ENCODE measurements at places on chromosomes 11 and 22.

- DNase-seq = no peak
Measured at GRCh38 chr11:78727816-78728215, 153.2 kb upstream of the NARS2 start.

GRCh38 chr11:48093323-48093722 lies 113.0 kb downstream of the PTPRJ start:
- DNase-seq = no peak

- DNase-seq = peak; percentile 31
Measured at GRCh38 chr11:67584881-67585873, 1.6 kb downstream of the GSTP1 start.

- DNase-seq = no peak
Measured at GRCh38 chr22:48711669-48712068, 1116.0 kb downstream of the BRD1 start.

DNA sequence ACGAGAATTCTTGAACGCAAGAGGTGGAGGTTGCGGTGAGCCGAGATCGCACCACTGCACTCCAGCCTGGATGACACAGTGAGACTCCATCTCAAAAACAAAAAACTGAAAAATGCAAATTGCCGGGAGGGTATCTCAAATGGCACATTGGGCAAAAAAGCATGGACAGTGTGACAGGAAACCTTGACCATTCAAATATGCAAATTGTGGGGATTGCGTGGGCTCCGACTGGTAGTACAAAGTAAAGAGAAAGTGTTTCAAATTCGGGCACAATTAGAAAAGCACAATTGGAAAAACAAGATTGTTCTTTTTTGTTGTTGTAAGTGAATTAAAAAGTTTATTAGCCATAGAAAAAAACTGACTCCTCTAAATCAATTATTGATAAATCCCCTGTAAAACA lies 56.7 kb upstream of the NUP160 start:
- DNase-seq = no peak

DNA sequence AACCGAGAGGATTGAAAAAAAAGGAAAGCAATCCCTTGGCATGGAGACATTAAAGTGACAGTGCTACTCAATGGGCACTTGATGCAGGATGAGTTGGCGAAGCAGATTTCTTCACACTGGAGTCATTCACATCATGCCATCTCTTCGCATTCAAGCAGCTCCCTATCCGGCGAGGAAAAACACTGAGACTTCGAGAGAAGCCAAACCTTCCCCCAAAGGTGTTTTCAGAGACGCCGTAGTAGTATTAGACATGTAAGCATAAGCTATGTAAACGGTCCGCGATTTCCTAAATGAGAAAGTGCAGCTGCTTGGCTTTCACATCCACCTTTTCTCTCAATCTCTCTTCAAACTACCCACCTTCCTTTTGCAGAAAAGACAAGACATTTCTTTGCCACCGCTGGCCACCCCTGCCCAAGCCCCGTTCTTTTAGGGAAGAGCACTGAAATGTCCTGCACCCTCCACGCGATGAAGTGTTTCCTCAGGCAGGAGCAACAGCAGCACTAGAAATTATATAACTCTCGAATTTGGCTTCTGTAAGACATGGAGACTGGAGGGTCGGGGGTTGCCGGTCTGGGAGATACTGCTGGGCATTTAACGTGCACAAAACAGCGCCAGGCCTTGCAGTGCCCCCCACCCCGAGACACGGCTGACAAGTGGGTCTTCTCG lies at the start of gene DLG2:
Gene DLG2, minus strand, starts transcription at position 13 of the 666 bp plus-strand sequence.
- DNase-seq = no peak

DNA sequence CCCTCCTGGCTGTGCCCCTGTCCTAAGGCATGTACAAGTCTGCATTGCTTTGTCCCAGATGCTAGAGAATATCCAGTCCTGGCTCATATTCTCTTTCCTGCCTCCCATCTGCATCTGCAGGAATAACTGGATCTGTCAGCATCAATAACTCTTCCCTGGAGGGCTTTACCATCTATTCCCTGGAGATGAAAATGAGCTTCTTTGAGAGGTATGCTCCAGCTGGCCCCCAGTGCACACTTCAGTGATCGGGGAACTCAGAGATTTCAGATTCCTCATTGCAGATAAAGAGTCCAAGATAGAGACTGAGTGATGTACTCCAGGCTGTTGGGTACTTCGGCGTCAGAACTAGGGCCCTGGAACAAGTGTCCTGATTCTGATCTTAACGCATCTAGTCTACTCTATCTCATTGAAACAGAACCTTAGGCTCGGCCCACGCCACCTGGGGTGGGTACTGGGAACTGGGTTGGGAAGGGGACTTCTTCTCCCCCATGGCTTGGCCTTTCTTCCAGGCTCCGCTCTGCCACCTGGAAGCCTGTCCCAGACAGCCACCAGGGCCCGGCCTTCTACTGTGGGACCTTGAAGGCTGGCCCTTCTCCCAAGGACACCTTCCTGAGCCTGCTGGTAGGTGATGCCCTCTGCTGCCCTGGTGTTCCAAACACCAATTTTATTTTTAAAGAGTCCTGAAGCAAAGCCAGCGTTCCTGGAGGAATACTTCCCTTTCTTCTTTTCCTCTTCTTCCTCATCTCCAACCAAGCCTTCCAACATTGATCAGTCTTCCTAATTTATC lies 17.8 kb upstream of the GLB1L2 start:
- no peak for DNase-seq

DNA sequence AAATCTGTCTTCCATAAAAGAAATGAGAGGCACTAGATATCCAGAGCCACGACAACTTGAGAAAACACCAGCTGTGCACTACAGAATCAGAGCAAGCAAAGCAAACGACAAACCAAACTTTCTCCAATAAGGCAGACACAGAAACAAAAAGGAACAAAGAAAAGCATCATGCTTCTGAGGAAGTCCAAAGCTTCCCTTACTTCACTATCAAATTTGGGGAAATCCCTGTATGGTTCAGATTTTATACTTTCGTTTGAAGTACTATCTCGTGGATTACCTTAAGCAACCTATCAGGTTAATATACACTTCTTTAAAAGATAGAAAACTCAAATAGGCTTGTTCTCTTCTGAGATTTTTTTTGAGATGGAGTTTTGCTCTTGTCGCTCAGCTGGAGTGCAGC lies 27.7 kb downstream of the ALG9 start:
- no peak for DNase-seq

GRCh38 chr22:22887621-22888503 lies at the start of gene IGLL5:
Gene IGLL5 (plus strand): TSS chr22:22887816. CDS start chr22:22888054, 238 bp downstream.
- no peak for DNase-seq

GRCh38 chr11:34916015-34916842 lies at the start of the genes APIP and PDHX:
Gene APIP (minus strand): TSS chr11:34916379. CDS start chr11:34916284, 95 bp downstream.
Gene PDHX (plus strand): TSS chr11:34916618. CDS start chr11:34916656, 38 bp downstream.
- peak; percentile 95 for DNase-seq

GRCh38 chr11:35347921-35348331 lies 71.4 kb downstream of the SLC1A2 start:
- no peak for DNase-seq

DNA sequence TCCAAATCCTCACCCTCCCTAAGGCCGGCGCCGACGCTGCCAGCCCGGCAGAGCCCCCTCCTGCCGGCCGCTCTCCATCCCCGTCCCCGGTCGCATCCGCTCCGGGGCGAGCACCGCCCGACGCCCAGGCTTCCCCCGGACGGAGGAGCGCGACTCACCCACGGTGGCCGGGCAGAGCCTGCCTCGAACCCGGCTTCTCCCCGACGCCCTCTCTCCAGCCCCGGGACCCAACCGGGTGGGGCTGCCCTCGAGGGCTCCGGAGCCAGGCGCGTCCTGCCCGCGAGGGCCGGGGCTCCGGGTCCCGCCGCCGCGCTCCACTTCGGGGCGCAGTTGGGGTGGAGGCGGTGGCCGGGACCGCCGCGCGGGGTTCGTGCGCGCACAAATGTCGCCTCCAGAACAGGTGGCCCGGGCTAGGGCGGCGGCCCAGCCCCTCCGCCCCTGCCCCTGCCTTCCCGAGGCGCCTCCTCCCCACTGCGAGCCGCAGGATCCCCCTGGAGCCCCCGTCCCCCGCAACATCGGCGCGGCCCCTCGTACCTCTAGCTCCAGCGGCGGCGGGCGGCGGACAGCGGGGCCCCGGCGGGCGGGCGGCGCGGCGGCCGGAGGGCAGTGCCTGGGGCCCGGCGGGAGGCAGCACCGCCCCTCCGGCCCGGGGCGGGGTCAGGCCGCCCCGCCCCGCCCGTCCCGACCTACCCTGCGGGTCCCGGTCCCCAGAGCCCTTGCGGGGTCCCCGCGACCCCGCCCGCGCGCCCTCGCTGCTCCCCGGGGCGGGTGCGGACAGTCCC lies at the start of gene A4GALT:
Gene A4GALT, minus strand, starts transcription at position 608 of the 782 bp plus-strand sequence. CDS start 26,919 bp downstream, outside the sequence.
- peak; percentile 62 for DNase-seq

GRCh38 chr11:27012234-27012921 lies 18.5 kb downstream of the FIBIN start:
- no peak for DNase-seq

GRCh38 chr11:74949753-74950137 lies 679 bp downstream of the SPCS2 start:
- DNase-seq = peak; percentile 15

DNA sequence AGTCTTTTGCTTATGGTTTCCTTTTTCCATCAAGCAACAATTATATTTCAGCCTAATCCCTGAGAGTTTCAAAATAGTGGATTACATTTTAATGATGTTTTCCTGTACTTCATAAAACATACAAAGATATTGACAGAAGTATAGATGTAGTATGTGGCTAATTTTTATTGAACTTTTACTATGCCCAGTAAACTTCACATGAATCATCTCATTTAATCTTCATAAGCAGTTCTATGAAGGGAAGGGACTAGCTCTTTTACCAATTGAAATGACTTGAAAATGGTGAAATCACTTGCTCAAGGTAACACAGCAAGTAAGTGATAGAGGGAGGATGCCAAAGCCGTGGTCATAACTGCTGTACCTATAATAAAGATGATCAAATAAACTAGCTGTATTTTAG lies 27.5 kb downstream of the RTN3 start:
- no peak for DNase-seq

DNA sequence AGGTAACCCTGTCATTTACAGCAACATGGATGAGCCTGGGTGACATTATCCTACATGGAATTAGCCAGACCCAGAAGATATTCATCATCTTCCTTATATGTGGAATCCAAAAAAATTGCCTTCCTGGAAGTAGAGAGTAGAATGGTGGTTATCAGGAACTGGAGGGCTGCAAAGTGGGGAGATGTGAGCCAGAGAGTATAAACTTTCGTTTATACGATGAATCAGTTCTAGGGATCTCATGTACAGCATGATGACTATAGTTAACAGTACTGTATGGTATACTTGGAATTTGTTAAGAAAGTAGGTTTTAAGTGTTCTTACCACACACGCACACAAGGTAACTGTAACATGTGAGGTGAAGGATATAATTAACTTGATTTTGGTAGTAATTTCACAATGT lies 79.1 kb downstream of the TBC1D22A start:
- no peak for DNase-seq

- DNase-seq = no peak
Measured at GRCh38 chr22:47940211-47940610, 1177.8 kb downstream of the TBC1D22A start.

DNA sequence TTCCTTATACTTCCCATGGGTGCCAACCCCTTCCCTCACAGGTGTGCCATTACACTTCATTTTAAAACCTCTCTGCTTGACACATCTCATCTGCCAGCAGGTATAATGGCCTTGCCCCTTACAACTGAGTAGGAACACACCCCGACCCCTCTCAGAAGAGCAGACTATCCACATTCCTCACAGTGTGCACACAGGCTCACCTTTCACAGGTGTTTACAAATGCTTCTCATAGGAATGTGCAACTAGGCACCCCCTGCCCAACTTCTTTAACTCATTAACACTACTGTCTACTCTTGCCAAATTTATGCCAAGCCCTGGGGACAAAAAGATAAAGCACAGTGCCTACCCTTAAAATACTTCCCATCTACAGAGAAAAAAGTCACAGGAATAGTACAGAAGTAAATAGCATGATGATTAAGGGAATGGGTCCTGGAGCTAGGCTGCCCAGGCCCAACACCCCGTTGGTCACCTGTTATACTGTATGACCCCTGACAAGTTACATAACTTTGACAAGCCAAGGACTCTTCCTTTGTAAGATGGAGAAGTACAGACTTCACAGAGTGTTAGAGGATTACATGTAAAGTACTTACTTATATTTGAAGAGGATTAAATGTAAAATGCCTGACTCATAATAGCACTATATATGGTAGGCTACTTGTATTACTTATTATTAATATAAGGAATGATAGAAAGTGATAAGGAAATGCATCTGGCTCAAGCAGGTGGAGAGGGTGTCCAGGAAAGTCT lies 15.2 kb downstream of the TRIM3 start:
- DNase-seq = no peak

DNA sequence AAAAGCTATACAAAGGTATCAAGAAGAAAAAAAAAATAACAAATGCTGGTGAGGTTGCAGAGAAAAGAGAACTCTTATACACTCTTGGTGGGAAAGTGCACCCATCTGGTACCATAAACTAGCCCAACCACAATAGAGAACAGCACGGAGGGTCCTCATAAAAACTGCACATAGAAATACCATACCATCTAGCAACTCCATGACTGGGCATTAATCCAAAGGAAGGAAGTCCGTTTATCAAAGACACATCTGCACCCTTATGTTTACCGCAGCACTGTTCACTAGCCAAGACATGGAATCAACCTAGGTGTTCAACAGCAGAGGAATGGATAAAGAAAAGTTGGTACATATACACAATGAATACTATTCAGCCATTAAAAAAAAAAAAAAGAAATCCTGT lies 10.8 kb upstream of the CLDN5 start:
- no peak for DNase-seq

GRCh38 chr22:42760806-42761565 lies 40.3 kb upstream of the A4GALT start:
- no peak for DNase-seq

DNA sequence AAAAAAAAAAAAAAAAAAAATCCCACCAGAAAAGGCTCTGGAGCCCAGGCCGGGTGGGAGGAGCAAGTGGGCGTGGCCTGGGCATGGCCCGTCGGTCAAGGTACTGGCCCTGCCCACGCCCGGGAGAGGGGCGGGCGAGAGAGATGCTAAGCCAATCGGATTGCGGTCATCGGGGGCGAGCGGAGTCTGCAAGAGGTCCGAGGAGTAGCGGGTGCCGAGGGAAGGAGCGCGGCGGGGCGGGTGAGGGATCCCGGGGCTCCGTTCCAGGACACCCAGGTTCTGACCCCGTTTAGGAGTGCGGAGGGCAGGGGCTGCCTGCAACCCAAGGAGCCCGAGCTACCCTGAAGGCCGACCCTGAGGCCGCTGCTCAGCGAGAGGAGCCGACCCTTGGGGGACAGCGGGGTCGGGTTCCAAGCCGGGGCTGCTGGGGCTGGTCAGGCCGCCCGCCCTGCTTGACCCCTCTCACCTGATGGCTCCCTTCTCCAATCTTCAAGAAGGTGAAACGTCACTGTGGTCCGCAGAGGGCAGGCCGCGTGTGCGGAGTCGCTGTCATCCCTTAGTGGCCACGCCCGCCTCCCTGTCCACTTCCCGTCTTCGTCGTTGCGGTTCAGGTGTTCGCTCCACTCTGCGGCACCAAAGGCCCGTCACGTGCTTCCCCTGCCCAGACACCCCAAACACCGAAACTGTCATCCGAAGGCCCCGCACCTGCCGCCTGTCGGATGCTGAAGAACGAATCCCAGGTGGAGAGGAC lies 11.1 kb upstream of the TAB1 start:
- peak; percentile 91 for DNase-seq

GRCh38 chr11:126246636-126247035 lies 22.1 kb downstream of the SRPRA start:
- DNase-seq = no peak

GRCh38 chr11:2207773-2208621 lies 36.4 kb upstream of the TH start:
- DNase-seq = no peak

GRCh38 chr11:2526808-2527381 lies 82.1 kb downstream of the KCNQ1 start:
- no peak for DNase-seq

- no peak for DNase-seq
Measured at GRCh38 chr11:37972691-37973090, 1374.7 kb upstream of the RAG2 start.

- DNase-seq = no peak
Measured at GRCh38 chr11:97201743-97202612, 812.2 kb downstream of the JRKL start.

All from retina (tissue), 1 donor.